Hepatocyte (in vitro differentiated cells): ENCODE measurements at places on chromosomes 16 and 17. TPM values are rescaled to one million over a fixed set of nuclear protein-coding genes. Genes with fewer than 3 reads are reported as not detected.
A peak's percentile ranks its signal among the peaks of the same experiment; 100 is the strongest.

Gene TRAP1
- 62.3 and 70.8 TPM in 2 replicates for total RNA-seq

DNA sequence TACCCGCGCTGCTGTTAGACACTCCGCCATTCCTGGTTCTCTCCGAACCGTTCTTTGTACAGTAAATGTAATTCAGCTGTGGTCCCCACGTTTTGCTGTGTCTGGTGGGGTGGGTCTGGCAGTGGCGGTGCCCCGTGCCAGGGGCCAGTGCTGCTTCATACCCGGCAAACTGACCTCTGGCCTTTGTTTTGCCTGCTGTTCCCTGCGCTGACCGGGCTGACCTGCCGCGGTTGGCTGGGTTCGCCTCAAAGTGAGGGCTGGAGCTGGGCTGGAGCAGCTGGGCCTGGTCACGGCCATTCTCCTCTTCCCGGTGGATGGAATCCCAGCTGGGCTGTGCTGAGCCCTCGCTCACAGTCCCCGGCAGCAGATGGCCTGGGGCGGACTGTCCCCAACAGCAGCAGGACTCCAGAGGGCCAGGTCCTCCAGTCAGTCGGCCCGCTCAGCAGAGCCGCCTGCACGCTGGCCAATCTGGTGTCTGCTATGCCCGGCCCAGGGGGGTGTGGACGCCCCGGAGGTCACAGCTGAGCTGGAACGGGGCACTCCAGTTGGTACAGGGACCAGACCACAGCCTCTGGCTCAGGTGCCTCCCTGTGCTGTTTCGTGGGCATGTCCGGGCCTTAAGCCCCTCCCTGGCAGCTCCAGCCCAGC is 1.5 kb upstream of the WFIKKN1 start:
- no peaks in the 10 kb centered on the region for H3K27me3 ChIP-seq
- no peak overlapping the region for H3K4me3 ChIP-seq
- H3K4me1 ChIP-seq: peaks cover 16% of the 10 kb centered on the region
- DNase-seq: no peak
- H3K36me3 ChIP-seq: no peaks in the 10 kb centered on the region
- no peak overlapping the region for H3K27ac ChIP-seq

GRCh38 chr17:75501378-75502071 is 13.8 kb downstream of the CASKIN2 start:
- H3K4me1 ChIP-seq: no peaks in the 10 kb centered on the region
- no peak overlapping the region for H3K27ac ChIP-seq
- no peaks in the 10 kb centered on the region for H3K27me3 ChIP-seq
- no peak overlapping the region for H3K4me3 ChIP-seq
- DNase-seq: no peak

- H3K4me1 ChIP-seq: no peaks in the 10 kb centered on the region
- H3K27me3 ChIP-seq: no peaks in the 10 kb centered on the region
- DNase-seq: no peak
- no peak overlapping the region for H3K4me3 ChIP-seq
- no peaks in the 10 kb centered on the region for H3K36me3 ChIP-seq
Observed at GRCh38 chr16:35208001-35208935, 1748.9 kb downstream of the TP53TG3F start.

GRCh38 chr17:49556223-49556943 is 19.3 kb upstream of the NXPH3 start:
- H3K27me3 ChIP-seq: no peaks in the 10 kb centered on the region
- no peaks in the 10 kb centered on the region for H3K36me3 ChIP-seq
- peaks cover 5% of the 10 kb centered on the region for H3K4me1 ChIP-seq
- no peak overlapping the region for H3K27ac ChIP-seq
- no peak overlapping the region for H3K4me3 ChIP-seq

GRCh38 chr16:22938647-22939046 is 124.7 kb downstream of the HS3ST2 start:
- peaks cover 6% of the 10 kb centered on the region for H3K27me3 ChIP-seq
- H3K4me3 ChIP-seq: no peak overlapping the region
- no peaks in the 10 kb centered on the region for H3K36me3 ChIP-seq
- H3K4me1 ChIP-seq: no peaks in the 10 kb centered on the region

DNA sequence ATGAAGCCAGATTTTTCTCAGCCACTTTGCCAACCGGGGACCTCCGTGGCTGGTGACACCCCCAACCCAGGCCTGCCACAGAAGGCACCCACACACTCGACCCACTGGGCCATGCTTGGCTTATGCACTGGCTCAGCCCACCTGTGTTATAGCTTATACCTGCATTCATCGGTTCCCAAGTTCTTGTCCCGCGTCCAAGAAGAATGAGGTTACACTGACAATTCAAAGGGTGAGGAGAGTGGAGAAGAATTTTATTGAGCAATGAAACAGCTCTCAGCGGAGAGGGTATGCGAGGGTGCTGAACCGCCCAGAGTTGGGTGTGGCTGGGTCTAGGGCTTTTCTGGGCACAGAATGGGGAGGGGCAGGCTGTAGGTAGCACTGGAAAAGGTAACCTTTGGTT is 22.2 kb upstream of the CDH15 start:
- H3K27ac ChIP-seq: no peak overlapping the region
- H3K4me3 ChIP-seq: no peak overlapping the region
- DNase-seq: no peak
- peaks cover under 1% of the 10 kb centered on the region for H3K4me1 ChIP-seq

- H3K27me3 ChIP-seq: no peaks in the 10 kb centered on the region
- no peak overlapping the region for H3K4me3 ChIP-seq
- H3K27ac ChIP-seq: no peak overlapping the region
- DNase-seq: no peak
- no peaks in the 10 kb centered on the region for H3K36me3 ChIP-seq
Observed at GRCh38 chr16:84052071-84052622, 9.6 kb upstream of the SLC38A8 start.

DNA sequence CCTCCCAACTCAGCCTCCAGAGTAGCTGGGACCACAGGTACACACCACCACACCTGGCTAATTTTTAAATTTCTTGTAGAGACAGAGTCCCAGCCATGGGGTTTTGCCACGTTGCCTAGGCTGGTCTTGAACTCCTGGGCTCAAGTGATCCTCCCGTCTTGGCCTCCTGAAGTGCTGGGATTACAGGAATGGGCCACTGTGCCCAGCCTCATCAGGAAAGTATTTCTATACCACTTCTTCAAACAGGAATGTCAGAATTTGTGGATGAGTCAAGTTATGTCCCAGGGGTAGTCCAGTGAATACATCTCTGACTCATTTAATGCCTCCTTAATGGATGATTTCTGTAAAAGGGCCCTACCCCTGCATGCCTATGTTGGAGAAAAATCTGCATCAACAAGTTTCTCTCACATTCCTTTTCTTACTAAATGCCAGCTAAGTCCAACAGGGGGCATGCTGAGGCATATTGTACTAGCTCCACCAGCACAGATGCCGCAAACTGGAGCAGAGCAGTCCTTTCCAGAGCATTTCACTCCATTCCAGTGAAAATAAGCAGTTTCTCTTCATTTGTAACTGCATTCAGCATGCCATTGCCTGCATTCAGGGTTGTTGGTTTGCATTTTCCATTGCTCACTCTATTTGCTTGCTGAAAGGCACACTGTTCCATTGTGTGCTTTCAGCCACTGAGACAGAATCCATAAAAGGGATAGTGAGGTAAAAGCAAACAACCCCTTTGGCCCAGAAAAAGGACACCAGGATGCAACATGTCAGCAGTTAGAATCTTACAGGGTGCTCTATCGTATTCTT is 5.3 kb upstream of the CAVIN1 start:
- peaks cover 24% of the 10 kb centered on the region for H3K4me1 ChIP-seq
- H3K27ac ChIP-seq: peak overlapping the region; percentile 68
- no peaks in the 10 kb centered on the region for H3K27me3 ChIP-seq
- H3K36me3 ChIP-seq: no peaks in the 10 kb centered on the region

DNA sequence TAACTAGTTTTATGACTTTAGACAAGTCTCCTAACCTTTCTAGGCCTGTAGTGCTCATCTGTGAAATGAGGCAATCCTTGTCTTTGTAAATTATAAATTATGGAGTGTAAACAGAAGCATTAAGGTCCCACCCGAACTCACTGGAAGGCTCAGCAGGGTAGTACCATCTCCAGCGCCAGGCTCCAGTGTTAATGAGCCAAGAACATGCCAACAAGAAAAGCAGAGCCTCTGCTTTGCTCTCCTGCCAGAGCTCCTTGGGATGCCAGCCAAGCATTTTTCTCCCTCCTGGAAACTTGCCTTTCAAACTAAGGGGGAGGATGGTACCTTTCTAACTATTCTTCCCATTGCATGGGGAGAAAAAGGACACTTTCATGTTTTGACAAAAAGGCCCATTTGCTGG is 14.9 kb downstream of the LIMD2 start:
- no peak for DNase-seq
- no peak overlapping the region for H3K4me3 ChIP-seq
- no peak overlapping the region for H3K27ac ChIP-seq
- no peaks in the 10 kb centered on the region for H3K4me1 ChIP-seq
- no peaks in the 10 kb centered on the region for H3K27me3 ChIP-seq

GRCh38 chr17:44672479-44673093 is 16.3 kb downstream of the MEIOC start:
- no peaks in the 10 kb centered on the region for H3K27me3 ChIP-seq
- no peak overlapping the region for H3K27ac ChIP-seq

DNA sequence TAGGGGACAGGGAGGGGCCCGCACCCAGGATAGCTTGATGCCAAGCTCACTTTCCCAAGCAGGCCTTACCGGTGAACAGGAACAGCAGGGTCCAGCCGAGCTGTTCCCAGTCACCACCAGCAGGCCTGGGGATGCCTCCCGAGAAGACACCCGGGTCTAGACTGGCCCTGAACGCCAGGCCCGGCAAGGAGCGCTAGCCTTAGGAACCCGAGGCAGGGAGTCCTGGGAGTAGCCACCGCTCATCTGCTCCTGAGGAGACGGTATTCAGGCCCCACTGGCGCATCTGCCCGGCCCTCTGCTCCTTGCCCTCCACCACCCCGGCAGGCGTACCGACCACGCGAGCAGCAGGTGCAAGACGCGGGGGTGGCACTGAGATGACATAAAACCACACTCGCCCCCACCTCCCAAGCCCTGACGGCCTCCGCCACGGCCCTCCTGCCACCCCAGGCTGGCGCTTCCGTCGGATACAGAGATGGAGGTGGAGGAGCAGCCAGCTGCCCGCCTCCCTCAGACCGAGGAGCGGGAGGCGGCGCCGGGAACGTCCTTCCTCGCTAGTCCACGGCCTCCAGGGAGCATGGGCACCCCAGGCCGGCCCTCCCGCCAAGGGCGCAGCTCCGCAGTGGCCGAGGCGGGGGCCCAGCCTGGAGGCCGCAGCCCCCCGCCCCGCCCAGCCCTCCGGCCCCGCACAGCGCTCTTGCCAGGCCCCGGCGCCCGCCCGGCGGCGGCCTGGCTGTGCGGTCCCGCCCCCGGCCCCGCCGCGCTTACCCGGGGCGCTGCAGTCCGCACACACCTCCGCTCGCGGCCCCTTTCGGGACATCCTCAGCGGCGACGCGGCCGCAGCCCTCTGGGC is 661 bp downstream of the GIT1 start:
- peak overlapping the region; percentile 45 for H3K4me3 ChIP-seq
- peaks cover 36% of the 10 kb centered on the region for H3K4me1 ChIP-seq
- no peaks in the 10 kb centered on the region for H3K27me3 ChIP-seq
- peak overlapping the region; percentile 71 for H3K27ac ChIP-seq
- no peaks in the 10 kb centered on the region for H3K36me3 ChIP-seq

DNA sequence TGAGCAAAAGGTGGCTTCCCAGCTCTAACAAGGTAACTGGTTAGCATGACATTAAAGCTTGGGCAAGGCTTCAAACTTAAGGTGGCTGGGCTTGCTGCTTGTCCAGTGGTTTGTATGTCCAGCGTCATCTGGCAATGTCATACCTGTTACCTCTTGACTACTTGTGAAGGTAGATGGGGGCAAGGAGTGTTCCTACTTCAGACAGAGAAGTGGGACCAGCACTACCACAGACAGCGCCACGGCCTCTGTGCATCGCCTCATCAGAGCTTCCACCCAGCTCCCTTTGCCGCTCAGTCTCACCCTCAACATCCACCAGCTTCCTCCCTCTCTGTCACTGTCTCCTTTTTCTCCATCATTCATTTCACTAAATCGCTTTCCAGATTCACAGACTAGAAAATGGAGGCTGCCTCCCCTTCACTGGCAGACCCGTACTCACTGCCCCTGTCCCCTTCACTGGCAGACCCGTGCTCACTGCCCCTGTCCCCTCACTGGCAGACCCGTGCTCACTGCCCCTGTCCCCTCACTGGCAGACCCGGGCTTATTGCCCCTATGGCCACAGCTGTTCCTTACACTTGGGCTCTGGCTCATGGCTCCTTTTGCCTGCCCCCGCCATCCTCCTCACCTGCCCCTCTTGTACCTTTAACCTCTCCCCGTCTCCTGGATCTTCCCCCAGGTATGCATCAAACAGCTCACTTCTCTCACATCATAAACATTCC is 14.8 kb downstream of the CYB5D2 start:
- H3K4me3 ChIP-seq: no peak overlapping the region
- no peak for DNase-seq
- peaks cover 8% of the 10 kb centered on the region for H3K4me1 ChIP-seq

DNA sequence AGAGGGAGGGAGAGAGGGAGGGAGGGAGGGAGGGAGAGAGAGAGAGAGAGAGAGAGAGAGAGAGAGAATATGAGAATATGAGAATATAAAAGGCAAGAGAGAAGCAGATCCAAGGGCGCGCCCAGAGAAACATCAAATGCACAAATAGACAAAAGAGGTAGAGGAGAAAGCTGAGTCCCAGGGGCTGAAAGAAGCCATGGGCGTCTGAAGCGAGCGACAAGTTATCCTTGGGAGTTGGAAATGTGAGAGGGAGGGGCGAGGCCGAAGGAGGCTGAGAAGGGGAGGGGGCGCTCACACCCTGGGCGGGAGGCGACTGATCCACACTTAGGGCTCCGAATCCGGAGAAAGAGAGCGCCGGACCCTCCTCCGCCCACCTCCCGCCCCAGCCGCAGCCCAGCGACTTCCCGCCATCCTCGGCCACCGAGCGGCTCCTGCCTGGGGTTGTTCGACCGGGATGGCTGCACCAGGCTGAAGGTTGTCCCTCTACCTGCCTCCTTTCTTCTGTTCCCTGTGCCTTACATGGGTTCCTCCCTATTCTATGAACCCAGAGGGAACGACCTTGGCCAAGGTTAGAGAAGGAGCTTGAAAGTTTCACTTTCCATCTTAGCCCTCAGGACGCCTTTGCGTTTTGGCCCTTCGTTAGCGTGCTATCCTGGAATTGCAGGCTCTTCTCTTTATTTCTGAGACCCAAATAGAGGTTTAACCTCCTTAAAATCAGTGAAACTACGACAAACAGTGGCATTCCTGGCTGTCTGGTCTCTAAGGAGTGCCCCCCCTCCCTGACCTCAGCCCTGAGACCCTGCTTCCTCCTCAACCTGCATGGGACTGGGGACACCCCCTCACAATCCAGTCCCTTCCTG is 21.2 kb upstream of the HOXB9 start:
- H3K4me1 ChIP-seq: no peaks in the 10 kb centered on the region
- H3K4me3 ChIP-seq: peak overlapping the region; percentile 18
- H3K36me3 ChIP-seq: no peaks in the 10 kb centered on the region
- DNase-seq: no peak
